ENCODE measurements at places on chromosomes 4 and X.

- DNase-seq, result no peak
Observed at GRCh38 chr4:100738196-100739165, 220.7 kb upstream of the EMCN start.

DNA sequence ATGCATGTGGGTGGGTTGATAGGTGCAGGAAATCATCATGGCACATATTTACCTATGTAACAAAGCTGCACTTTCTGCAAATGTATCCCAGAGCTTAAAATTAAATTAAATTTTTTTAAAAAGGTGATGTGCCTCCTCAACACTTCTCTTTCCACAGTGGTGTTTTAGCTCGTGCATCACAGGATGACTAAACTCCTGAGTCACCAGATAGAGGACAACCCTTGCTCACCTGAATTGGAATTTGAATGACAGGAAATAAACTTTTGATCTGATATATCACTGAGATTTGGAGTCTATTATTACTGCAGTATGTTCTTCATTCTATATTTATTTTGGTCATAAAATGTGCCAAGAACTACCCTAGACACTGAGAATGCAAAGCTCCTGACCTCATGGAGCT lies 185.3 kb downstream of the MAPK10 start:
- DNase-seq, result no peak

GRCh38 chr4:86600007-86600653 lies 6.0 kb downstream of the PTPN13 start:
- DNase-seq, result no peak

DNA sequence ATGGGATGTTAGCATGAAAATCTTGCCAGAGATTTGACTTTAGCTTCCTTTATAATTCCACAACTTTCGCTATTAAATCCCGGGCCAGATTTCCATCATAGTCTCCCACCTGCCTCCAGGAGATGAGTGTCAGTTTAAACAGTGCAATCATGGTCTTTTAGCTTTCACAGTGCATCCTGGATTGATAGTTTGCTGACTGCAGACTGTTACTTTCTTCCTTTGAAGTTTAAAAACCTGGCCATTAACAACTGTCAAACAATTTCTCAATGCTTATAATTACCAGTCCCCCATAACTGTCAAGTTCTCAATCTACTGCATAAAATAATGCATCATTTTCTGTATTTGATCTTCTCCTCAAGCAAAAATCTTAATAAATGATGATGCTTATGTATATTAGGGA lies 108.4 kb upstream of the FSTL5 start:
- no peak for DNase-seq

- no peak for DNase-seq
Observed at GRCh38 chr4:107900508-107900907, 30.8 kb upstream of the CYP2U1 start.

DNA sequence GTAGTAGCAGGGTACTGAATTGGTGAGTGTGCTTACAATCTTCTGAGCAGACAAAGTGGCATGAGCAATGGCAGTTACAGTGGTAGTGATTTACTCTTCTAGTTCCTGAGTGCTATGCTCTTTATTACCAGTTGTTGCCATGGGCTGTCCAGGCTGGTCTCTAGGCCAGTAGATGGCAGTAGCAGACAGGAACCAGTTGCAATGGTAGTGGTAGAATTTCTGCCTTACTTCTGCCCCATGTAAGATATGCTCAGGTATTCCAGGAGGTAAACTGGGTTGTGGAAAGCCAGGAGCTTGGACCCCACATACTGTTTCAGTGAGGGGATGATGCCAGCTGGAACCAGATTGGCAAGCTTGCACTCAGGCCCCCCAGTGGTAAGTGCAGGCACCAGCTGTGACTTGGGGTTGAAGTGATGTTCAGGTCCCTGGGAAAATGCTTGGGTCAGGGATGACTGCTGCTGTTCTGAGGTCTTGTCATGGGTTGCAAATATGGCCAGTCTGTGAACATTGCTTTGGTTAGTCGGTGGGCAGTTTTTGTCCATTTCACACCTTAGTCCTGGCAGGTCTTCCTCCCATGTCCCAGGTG lies 63.0 kb upstream of the ZXDB start:
- peak; percentile 9 for DNase-seq

DNA sequence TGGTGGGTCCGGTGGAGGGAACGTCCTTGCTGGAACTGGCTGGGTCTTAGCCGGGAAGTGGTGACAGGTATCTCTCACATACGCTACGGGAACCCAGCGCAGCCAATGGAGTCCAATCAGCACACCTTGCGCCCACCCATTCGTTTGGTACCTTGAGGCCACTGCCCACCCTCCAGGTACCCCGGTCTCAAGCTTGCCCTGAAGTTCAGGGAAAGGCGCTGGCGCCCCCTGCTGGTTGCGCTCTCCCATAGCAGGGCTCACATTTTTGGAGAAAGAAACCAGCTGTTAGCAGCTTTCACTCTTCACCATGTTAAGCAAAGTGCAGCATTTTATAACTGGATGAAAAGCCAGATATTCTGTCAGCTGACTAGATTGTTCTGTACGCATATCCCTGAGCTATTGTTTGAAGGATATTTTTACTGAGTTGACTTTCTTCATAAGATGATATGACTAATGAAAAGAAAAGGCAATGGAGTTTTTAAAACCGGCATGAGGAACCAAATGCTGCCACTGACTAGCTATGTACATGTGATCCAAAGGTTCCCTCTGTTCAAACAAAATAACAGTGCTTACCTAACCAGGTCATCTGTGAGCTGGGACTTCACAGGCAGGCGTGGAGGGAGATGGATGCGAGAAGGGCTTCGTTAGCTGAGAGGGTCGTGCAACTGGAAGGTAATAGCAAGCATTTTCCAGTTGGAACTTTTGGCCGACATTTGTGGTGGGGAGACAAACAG lies 43.7 kb downstream of the OTOP1 start:
- peak; percentile 22 for DNase-seq

- DNase-seq, result peak; percentile 76
Observed at GRCh38 chr4:6338175-6338950, 68.7 kb downstream of the WFS1 start.

All from CD4-positive, CD25-positive, alpha-beta regulatory T cell (primary cell).